SHP77 (cell line): ENCODE measurements at places on chromosomes 3 and 15.

DNA sequence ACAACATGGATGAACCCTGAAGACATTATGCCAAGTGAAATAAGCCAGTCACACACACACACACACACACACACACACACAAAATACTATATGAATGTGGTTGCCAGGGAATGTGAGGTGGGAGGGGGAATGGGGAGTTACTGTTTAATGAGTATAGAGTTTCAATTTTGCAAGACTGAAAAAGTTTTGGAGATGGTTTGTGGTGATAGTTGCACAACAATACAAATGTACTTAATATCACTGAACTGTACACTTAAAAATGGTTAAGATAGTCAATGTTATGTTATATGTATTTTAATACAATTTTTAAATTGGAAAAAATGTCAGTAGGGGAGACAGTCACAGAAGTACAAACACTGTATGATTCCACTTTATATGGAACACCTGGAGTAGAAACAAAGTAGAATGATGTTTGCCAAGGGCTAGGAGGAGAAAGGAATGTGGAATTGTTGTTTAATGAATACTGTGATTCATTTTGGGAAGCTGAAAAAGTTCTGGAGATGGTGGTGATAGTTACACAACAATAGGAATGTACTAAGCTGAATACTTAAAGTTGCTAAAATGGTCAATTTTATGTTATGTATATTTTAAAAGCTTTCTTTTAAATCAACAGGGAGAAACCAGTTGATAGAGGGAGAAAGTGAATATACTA lies 76.6 kb downstream of the RPL39L start:
- DNase-seq: no peak

DNA sequence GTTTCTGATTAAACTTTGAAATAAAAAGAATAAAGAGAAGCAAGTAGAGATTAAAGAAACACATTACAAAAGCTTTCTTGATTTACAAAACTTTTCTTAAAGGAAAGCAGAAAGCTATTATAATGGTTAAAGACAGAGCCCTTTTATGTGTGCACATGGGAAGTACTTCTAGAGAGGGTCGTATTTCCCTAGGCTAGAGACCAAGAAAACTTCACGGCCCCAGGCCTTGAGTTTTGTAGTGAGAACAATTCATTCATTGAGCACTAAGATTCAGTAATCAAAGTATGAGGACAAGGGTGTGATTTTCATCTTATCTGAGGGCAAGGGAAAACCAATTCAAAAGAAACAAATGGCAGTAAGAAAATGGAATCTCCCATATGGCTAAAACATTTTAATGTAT lies 854.1 kb downstream of the ROBO1 start:
- no peak for DNase-seq

- no peak for DNase-seq
These were observed 97.8 kb downstream of the DNAH12 start for GRCh38 chr3:57446318-57446841.

GRCh38 chr15:69170597-69170996 lies 10.2 kb downstream of the GLCE start:
- no peak for DNase-seq

- no peak for DNase-seq
These were observed 26.7 kb downstream of the TMEM43 start for GRCh38 chr3:14151471-14152083.

DNA sequence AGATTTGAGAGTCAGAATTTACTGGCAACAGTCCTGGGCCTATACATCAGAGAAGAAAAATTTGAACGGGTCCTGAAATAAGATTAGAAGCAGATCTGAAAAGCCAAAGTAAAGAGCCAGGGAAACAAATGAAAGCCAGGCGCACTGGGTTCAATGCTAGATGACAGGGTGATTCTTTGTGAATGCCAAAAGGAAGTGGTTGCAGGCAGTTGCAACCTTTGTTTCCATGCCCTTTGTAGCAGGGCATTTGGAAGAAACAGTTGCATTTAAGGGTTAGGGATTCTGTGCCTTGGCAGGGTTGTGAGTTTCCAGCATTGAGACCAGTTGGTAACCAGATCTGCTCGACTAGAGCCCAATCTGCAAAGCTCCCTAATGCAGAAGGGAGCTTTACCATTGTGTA lies 36.4 kb upstream of the MTHFS start:
- DNase-seq: no peak

DNA sequence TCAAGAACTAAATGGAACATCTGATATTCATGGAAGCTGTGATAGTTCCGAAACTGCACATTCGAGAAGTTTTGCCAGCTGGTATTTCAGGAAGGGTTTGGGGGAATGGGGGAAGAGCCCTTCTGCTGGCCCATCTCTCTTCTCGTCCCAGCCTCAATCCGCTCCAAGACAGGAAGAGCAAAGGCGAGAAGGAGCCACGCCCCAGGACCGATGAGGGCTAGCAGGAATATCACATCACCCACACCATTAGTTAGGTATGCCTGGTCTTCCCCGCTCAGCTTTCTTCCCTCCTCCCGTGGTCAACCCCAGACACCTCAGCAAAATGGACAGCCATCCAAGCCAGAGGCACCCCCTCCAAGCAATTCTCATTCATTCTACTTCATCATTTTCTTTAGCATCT lies 14.9 kb upstream of the PCSK6 start:
- DNase-seq: no peak

GRCh38 chr3:57596495-57597126 lies 533 bp downstream of the ARF4 start:
- DNase-seq: peak; percentile 43

- DNase-seq: peak; percentile 5
These were observed 188.2 kb downstream of the VPS13C start for GRCh38 chr15:61871926-61872522.

- DNase-seq: no peak
These were observed 482.0 kb upstream of the ONECUT1 start for GRCh38 chr15:53272116-53272515.

GRCh38 chr3:8652324-8652987 lies 7.9 kb upstream of the SSUH2 start:
- DNase-seq: no peak

DNA sequence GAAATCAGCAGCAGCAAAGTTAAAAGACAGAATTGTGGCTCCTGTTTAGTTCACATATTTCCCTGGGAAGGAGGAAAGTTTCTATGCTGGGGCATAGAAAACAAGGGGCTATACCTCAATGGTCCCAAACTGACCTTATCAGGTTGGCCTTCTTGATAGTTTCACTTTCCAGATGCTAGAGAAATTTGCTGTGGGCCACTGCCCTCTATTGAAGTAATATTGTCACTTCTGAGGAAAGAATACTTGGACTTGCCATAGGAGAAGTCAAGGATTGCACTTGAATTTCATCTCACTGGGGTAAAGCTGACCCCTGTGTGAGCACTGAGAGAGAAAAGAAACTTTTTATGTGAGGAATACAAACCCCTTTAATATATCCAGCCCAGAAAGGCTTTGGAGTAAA lies 49.3 kb upstream of the XCR1 start:
- DNase-seq: no peak

DNA sequence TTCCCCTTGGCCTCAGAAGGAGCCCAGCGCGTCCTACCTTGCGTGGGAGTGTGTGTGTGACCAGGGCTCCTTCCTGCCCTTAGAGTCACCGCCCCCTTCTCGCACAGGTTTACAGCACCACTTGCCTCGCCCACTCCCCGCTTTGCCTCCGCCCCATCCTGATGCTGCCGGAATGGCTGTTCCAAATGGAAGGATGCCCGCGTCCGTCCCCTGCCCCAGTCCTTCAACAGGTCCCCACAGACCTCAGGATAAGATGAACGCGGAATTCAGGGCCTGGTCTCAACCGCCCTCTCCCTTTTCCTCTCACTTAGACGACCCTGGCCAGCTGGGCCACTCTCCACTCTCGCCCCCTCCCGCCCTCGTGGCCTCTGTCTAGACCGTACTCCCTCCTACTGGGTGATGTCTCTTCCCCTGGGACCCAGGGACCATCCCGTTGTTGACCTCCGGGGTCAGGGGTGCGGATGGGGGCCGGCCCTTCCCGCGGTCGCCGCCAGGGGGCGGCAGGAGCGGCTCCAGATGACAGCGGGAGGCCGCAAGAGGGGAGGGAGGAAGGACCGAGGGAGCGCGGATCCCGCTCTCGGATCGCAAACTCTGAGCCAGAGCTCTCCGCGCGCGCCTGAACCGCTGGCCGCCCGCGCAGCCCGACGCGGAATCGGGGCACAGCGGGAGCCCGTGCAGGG lies at the start of gene THSD4:
THSD4 (plus strand) TSS at position 585 of the 680 bp plus-strand sequence.
- peak; percentile 20 for DNase-seq

DNA sequence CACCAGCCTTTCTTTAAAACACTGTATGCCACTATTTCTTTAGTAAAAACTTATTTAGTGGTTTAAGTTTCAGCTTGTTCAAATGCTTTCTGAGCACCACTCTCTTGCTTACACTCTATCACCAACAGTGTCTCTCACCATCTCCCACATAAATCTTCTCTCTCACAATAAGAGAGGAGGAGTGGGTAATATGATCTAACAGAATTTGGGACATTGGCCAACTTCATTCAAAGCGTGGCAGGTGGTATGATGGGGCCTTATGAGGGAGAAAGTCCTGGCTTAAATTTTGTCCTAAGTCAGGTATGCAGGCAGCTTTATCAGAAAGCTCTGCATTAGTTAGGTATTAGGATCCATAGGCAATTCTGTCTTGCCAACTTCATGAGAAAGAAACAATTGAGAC lies 1132.5 kb downstream of the TUSC7 start:
- DNase-seq: peak; percentile 73

DNA sequence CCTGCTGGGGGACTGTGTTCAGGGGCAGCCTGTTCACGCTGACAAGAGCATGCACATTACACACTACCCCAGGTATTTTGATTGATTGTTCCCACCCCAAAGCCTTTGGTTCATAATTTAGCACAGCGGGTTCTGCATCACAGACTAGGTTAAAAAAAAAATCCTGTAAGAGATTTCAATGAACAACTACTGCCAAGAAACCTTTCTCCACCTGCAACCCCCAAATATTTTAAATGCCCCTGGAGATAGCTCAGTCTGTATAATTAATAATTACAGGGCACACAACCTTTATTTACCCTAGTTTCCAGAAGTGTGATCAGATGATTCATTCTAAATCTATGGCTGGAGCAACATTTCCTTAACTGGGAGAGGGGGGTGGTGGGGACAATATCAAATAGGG lies 87.6 kb downstream of the NR2F2 start:
- no peak for DNase-seq

- no peak for DNase-seq
These were observed 128.6 kb downstream of the DUT start for GRCh38 chr15:48459571-48460442.

DNA sequence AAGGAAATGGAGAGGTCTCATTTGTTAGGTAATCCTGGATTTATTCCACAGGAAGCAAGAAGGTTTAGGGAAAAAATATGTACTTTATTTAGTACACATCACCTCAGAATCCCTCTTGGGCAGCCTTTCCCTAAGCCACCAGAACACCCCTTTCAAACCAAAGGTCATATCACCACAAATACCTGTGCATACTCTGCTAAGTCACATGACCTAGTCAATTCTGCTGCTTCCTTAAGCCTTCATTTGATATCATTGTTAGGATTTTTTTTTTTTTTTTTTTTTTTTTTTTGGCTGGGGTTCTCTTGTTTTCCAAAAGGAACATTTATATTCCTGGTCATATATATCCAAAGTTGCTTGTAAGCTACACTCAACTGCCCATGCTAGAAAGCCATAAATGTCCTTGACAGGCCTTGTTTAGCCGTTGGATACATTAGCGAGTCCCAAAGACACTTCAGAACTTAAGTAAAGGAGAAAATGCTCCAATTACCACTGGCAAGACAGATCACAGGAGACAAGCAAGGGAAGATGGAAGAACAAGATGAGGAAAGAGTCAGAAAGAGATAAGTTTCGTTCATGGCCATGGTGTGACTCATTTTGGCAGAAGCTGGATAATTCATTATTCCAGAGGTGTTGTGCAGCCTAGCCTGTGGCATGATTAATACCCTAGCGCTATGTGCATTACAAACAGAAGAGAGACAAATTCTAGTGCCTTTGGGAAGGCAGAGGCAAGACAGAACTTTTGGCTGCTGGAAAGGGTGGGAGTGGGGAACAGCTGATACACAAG lies 155.6 kb upstream of the SLC2A2 start:
- DNase-seq: no peak

GRCh38 chr15:101536166-101536874 lies 46.8 kb upstream of the PCSK6 start:
- no peak for DNase-seq

DNA sequence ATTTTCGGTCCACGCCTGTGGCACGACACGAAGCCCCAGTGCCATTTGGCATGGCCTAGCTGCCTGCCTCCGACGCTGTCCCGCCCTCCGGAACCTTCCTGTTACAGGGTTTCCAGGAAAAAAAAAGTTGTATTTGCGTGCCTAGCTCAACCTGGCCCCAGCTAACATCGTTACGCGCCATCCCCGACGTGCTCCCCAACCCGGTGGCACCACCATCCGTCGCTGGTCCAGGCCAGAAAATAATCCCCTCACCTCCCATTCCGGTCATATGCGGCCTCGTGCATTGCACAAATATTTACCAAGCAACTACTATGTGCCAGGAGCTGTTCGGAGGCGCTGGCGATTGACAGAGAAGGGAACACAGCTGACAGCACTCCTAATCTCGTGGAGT lies 1.4 kb upstream of the CYP1A1 start:
- DNase-seq: no peak

- DNase-seq: no peak
These were observed 26.5 kb downstream of the IQGAP1 start for GRCh38 chr15:90414408-90415028.
